Central memory CD8-positive, alpha-beta T cell (primary cell): ENCODE measurements at places on chromosomes 3 and 15.

GRCh38 chr3:179880868-179881267, 155.9 kb downstream of the PEX5L start:
- no peak for DNase-seq

GRCh38 chr3:36063992-36064391, 316.3 kb upstream of the STAC start:
- DNase-seq: no peak

- no peak for DNase-seq
These were observed 18.4 kb downstream of the EMC4 start for GRCh38 chr15:34243226-34243625.

DNA sequence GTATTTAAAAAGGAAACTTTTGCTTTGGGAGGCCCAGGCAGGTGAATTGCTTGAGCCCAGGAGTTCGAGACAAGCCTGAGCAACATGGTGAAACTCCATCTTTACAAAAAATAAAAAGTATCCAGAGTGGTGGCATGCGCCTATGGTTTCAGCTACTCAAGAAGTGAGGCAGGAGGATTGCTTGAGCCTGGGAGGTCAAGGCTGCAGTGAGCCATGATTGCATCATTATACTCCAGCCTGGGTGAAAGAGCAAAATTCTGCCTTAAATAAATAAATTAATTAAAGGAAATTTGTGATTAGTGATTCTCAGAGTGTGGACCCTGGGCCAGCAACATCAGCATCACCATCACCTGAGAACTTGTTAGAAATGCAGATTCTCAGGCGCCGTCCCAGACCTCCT, 9.9 kb upstream of the COMMD4 start:
- no peak for DNase-seq

DNA sequence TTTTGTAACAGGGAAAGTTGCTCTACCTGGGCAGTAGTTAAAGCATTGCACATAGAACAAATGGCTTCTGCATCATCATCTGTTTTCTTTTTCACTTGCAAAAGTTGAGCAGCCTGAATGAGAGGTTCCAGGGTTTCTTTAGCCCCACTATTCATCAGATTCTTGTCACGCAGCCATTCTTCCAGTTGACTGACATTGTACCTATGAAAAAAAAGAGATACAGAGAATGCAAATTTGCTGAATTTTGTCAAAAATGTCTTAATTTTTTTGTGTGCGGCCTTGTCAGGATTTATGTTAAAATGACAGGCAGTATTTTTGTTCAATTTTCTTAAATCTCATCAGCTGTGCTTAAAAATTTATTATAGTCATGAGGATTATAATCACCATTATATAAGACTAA, 21.4 kb upstream of the MYO5C start:
- DNase-seq: no peak
